ENCODE measurements at places on chromosomes 5 and 9. TPM values are rescaled to one million over a fixed set of nuclear protein-coding genes. Genes with fewer than 3 reads are reported as not detected.

- DNase-seq = no peak
These were observed 36.7 kb upstream of the SLC2A8 start for GRCh38 chr9:127360250-127360649.

UTP15 gene
- 11.6 TPM for total RNA-seq

DNA sequence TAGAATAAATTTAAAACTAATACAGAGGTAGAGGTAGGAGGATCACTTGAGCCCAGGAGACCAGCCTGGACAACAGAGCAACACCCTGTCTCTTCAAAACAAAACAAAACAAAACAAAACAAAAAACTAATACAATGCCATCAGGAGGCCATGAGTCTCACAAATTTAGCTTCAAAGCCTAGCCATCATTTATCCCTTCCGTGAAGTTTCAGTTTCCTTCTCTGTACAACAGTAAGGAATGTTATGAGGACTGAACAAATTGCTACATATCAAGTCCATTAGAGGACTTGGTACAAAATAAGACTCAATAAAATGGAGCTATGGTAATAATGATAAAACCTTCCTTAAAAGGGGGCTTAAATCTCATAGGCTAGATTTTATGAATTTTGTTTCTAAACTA lies 60.8 kb downstream of the MAPKAP1 start:
- no peak for DNase-seq

PPWD1 gene
- total RNA-seq = 19.3 TPM

RORB gene
- 0.73 TPM for total RNA-seq

DNA sequence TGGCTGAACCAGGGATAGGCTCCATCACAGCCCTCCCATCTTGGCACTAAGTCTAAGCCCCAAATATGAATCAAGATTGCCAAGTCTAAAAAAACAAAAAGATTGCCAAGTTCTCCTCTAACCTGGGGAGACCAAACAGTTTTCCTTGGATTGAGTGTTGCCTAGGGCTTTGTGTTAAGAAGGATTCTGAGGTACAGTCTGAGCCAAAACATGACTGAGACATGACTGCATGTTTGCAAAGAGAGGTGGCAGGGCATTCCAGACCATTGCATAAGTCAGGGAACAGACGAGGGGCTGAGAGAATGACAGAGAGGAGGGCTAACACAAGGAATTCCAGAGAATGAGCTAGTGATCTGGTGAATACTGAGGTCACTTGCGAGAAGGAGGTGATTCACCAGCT lies 11.4 kb downstream of the LAMC3 start:
- DNase-seq = no peak

GRCh38 chr9:7027996-7028395 lies 270.2 kb downstream of the KDM4C start:
- DNase-seq = no peak

IL3 gene
- total RNA-seq = not detected

DNA sequence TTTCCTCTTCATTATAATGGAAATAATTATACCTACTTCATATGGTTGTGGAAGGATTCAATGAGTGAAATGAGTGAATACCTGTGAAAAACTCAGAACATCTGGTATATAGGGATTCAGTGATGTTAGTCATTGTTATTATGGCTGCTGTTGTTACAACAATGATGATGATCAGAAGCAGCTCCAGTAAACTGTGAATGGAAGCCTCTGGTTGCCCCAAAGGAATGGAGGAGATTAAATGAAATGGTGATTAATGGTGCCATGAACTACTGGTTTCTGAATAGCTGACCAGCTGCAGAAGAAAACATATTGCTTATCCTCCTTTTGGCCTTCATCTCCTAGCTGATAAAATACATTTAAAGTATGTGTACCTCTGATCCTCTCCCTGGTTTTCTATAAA lies 372.0 kb downstream of the ARHGEF28 start:
- no peak for DNase-seq

- DNase-seq = no peak
These were observed 56.6 kb downstream of the ADAM19 start for GRCh38 chr5:157518963-157519362.

- DNase-seq = no peak
These were observed 269.7 kb downstream of the MLLT3 start for GRCh38 chr9:20352591-20352990.

- no peak for DNase-seq
These were observed 312.4 kb downstream of the DOCK8 start for GRCh38 chr9:526904-527591.

- DNase-seq = no peak
These were observed 56.7 kb upstream of the CPLX2 start for GRCh38 chr5:175814691-175815090.

RETREG1 gene
- total RNA-seq = 105 TPM

LRRC8A gene
- 24.2 TPM for total RNA-seq

- DNase-seq = no peak
These were observed 27.6 kb downstream of the MBLAC2 start for GRCh38 chr5:90446961-90447360.

DNA sequence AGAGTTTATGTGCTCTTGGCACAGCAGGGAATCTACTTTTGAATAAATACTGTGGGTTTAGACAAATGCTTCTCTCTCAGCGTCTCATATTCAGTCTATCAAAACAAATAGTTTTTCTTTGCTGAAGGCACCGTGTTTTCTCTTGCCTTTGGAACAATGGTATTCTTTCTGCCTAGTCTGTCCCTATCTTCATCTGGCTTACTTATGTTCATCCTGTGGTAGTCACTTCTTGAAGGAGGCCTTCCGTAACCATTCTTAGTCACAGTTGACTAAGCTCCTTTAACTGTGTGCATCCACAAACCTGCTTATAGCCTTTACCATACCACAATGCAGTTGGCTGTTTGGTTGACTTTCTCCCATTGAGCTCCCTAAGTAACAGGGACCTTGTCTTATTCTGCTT lies 45.9 kb downstream of the LARP1 start:
- DNase-seq = no peak

DNA sequence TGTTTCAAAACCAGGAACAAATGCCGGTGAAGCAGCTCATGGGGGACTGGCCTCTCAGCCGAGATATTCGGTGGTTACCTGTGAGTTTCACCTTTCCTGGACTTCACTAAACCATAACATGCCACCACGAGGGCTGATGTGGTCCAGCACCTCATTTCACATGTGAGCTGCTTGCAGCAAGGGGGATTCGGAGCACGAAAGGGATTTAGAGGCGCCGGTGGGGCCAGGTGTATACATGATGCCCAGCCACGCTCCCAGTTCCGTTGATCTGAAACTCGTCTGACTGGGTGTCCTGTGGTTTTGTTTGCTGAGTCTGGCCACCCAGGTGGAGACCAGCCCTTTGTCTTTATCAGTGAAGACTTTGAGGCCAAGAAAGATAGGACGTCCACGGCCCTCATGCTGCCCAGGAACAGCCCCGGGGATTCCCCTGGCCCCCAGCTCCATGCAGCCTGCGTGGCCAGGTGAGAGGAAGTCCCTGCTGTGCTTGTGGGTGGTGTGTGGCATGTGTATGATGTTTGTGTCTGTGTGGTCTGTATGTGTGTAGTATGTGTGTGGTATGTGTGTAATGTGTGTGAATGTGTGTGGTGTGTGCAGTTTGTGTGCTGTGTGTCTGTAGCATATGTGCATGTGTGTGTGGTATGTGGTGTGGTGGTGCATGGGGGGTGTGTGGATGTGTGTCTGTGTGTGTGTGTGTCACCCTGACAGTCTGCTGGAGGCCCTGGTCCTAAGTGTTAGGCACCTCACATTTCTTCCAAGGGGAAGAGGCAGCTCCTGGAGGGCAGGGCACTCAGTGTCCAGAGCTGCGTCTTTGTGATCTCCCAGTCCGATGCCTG lies 23.4 kb downstream of the PHF2 start:
- no peak for DNase-seq

DNA sequence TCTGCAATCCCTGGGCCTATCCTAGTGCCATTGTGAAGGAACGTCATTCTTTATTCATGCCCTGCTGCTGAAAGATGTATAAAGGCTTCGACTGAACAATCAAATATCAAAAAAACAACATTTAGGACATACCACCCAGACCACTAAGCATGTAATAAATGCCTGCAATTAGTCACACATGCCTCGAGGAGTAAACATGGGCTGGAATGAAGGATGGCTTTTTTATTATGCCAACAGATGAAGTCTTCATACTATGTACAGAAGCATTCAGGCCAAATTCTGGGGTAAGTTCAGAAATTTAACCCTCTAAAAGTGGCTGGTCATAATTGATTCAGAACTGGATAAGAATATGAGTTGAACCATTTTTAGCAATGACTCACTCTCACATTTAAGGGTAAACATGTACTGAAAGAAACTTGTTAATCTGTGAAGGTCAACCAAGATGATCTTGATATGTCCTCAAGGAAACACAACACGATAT lies 38.1 kb downstream of the FAM240B start:
- DNase-seq = no peak

GRCh38 chr9:34663303-34663605 lies 797 bp upstream of the CCL27 start:
- DNase-seq = no peak

IFNA13 gene
- total RNA-seq = not detected

- DNase-seq = no peak
These were observed 76.5 kb downstream of the KCTD16 start for GRCh38 chr5:144247131-144247530.

DNA sequence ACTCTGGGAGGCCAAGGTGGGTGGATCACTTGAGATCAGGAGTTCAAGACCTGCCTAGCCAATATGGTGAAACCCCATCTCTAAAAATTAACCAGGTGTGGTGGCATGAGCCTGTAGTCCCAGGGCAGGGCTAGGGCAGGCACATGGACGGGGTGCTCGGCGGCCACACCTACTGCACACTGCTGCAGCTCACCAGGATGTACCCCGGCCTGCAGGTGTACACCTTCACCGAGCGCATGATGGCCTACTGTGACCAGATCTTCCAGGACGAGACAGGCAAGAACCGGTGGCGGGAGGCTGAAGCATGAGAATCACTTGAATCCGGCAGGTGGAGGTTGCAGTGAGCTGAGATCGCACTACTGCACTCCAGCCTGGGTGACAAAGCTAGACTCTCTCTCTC lies 3.2 kb downstream of the ST6GALNAC4 start:
- no peak for DNase-seq

DNA sequence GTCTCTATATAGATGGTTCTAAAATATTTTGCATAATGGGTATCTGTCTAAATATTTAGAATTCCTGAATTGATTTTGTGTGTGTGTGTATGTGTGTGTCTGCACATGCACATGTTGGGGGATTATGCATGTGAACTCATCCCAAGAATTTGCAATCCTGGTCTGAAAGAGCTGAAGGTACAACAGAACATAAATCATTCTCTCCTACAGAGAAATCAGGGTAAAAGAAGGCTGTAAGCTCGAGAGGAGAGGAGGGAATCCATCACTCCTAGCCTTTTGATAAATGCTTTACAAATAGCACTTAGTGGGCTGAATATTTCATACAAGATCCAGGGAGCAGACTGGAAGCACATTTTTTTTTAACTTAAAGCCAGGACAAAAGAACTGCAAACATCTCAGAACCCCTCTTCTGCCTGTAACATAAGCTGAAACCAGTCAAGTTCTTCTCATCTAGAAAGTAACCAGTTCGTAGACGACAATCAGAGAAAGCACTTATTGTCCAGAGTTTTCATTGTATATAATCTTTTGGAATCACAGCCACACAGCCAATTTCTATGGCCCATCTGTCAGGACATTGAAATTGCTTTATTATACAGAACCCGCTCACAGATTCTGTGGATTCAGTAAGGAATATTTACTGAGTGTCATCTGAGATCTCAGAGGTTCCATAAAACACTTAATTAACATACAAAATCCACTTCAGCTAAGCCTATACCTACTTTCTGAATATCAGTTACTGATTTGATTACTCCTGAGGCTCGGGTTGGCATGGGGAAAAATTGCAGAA lies 541.4 kb upstream of the ZNF462 start:
- no peak for DNase-seq

GFPT2 gene
- 12.9 TPM for total RNA-seq

- peak; percentile 43 for DNase-seq
These were observed 50.8 kb downstream of the MRPL36 start for GRCh38 chr5:1748845-1749244.

PCDHGB5 gene
- 13.9 TPM for total RNA-seq

- no peak for DNase-seq
These were observed 52.5 kb downstream of the SHB start for GRCh38 chr9:38016375-38017135.

GRCh38 chr5:1378096-1378495 lies 33.2 kb upstream of the CLPTM1L start:
- DNase-seq = no peak

DNA sequence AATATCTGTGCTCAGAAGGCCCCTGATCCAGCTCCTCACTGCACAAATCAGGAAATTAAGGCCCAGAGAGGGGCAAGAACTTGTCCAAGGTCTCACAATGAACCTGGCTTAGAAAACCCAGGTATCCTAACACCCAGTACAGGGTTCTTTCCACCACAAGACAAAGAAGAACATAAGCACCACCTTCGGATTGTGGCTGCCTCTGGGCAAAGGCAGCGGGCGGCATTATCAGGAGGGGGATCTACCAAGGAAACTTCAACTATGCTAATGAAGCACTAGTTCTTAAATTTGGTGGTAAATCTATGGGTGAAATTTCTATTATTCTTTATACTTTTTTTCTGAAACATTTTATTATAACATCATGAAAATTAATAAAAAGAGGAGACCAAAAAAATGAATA lies 17.9 kb downstream of the ANXA6 start:
- DNase-seq = no peak

- DNase-seq = no peak
These were observed 287.2 kb downstream of the CD180 start for GRCh38 chr5:66909364-66909763.

CEL gene
- total RNA-seq = 0.59 TPM

CACFD1 gene
- 15.0 TPM for total RNA-seq

- DNase-seq = peak; percentile 90
These were observed 19.8 kb upstream of the NSD1 start for GRCh38 chr5:177113566-177114424.

DNA sequence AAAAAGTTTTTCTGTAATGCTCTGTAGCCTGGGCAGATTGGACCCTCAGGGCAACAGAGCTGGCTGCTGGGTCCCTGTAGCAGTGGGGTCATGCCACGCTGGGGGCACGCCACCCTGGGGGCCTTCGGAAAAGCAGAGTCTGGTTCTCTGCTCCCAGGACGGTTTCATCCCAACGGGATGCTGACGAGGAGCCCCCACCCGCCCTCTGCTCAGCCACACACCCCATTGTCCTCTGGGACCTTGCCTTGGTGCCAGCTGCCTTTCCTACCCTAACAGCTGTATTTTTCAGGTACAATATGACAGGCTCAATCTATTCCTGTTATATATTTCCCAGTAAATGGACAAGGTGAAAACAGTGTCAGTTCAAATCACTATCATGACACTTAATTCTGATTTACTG lies 29.0 kb upstream of the MVB12B start:
- DNase-seq = no peak

PTPRD gene
- 13.0 TPM for total RNA-seq

GPR150 gene
- total RNA-seq = not detected

UBE2QL1 gene
- 13.1 TPM for total RNA-seq

GRCh38 chr5:92222449-92222848 lies 839.3 kb upstream of the ARRDC3 start:
- no peak for DNase-seq
